ENCODE measurements at places on chromosomes 4 and X.

- DNase-seq: no peak
These were observed 7.0 kb downstream of the RS1 start for GRCh38 chrX:18664947-18665346.

- no peak for DNase-seq
These were observed 54.3 kb downstream of the LRP2BP start for GRCh38 chr4:185341377-185341776.

DNA sequence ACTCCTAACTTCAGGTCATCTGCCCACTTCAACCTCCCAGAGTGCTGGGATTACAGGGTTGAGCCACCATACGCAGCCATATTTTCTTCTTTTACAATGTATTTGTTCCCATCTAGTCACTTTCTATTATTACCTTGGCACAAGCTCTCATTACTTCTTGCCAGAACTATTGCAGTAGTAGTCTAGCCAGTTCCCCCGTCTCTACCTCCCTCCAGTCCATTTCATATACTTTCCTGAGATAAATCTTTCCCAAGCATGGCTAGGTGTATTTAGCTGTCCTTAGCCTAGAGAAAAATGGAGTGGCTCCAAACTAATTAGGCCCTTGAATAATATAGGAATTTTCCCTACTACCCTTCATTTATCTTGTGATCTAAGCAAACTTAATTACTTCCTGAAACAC, 412.2 kb downstream of the RPA4 start:
- DNase-seq: no peak

DNA sequence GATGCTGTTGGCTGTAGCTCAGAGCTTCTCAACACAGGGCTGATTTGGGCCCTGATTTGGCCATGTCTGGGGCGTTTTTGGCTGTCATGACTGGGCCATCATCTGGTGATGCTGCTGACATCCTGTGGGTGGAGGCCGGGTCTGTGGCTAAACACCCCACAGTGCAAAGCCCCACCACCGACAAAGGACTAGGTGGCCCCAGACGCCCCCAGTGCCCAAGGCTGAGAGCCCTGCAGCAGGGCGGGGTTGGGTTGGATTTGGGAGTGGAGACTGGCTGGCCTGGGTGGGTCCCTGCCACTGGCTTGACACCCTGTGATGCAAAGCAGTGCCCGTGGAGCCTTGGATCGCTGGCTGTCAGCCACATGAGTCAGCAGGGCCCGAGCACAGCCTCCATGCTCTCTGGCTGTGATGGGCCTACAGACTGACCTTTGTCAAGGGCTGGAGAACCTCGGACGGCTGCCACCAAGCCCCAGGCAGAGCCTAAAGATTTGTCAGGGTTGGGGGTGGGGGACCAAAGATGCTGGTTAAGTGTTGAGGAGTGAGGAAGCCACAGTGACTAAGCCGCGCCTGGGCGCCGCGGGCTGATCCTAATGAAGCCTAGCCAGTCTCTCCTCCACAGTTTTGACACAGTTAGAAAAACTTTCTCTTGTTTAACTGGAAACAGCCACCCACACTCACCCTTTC, 28.3 kb downstream of the CYTL1 start:
- no peak for DNase-seq

DNA sequence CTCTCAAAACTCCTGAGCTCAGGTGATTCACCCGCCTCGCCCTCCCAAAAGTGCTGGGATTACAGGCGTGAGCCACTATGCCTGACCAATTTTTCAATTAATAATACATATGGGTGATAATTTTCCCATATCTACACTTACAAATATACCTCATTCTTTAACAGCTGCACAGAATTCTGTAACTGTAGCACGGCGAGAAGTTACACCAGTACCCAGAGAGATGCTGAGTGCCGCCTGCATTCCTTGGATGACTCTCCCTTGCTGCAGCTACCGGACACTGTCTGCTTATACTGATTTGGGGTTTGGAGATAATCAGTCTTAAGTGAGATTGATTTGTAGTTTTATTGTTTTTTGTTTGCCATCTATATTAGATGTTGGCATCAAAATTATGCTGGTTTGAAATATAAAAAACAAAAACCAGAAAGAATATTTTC, 5.8 kb downstream of the TIFA start:
- no peak for DNase-seq

GRCh38 chr4:79132826-79133225, 193.0 kb downstream of the NAA11 start:
- DNase-seq: no peak

DNA sequence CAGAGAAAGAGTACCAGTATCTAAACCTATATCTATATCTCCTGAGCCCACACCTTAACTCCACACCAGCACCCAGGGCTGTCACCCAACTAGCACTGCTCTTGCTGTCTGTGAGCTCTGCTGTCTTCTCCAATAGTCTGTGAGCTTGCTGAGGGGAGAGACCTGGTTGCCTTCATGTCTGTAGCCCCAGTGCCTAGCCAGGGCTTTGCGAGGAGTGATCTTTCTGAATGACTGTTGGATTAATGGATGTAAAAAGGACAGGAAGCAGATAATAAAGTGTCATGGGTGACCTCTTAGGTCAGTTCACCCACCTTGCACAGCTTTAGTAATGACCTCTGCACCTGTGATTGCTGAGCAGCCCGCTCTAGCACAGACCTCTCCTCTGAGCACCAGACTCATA, 30.5 kb downstream of the CNGA2 start:
- no peak for DNase-seq

- DNase-seq: no peak
These were observed 2.3 kb downstream of the PRRG3 start for GRCh38 chrX:151697522-151697921.
